ENCODE measurements at places on chromosomes 4 and X.
A peak's percentile ranks its signal among the peaks of the same experiment; 100 is the strongest.

GRCh38 chrX:87064502-87064901 lies 453.1 kb upstream of the KLHL4 start:
- no peak for DNase-seq

- DNase-seq = no peak
These were observed 148.8 kb downstream of the HS6ST2 start for GRCh38 chrX:132809581-132809980.

DNA sequence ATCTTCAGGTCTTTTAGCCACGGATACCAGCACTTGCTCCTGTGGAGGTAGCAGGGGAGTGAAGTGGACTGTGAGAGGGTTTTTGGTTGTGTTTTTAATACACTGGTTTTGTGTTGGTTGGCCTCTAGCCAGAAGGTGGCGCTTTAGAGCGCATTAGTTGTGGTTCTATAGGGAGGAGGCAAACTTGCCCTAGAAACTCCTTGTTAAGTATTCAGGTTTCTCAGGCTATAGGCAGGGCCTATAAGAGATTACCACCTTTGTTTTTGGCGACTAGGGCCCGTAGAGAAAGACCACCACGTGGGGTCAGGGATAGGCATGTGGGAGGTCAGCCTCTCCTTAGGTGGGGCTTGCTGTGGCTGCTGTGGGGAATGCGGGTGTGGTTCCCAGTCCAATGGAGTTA lies 221.6 kb upstream of the SPANXN4 start:
- no peak for DNase-seq

DNA sequence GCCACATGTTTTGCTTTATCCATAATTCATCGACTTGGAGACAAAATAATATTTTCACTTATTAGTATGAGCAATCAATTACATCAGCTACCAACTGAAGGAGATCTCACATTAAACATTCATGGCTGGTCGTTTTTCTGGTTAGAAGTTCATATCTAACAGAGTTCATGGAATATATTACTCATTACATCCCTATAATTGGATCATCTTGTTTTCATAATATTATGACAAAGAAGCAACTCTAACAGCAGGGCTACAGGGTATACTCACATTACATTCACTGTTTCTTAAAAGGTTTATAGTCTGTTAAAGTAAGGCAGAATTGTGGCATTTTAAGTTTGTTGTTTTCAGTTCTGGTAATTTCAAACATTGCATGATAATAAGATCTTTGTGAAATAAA lies 33.0 kb downstream of the GSTCD start:
- DNase-seq = no peak

DNA sequence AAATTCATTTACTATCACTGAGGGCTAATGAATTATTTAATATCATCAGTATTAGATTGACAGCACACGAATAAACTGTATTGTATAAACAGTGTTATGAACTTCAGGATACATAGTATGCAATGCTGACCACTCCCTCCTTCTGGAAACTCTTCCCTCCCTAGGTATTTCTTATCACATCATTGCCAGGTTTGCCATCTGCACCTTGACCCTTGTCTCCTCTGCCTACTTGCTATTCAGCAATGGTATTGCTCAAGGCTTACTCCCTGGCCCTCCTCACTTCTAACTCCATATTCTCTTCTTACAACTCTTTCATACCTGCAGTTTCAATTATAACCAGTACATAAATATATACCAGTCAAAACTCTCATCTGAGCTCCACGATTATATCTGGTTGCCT lies 38.9 kb downstream of the ATP8A1 start:
- no peak for DNase-seq

- DNase-seq = no peak
These were observed 57.7 kb upstream of the C4orf54 start for GRCh38 chr4:99715286-99715685.

GRCh38 chr4:39713691-39714090 lies 15.8 kb downstream of the UBE2K start:
- no peak for DNase-seq

GRCh38 chrX:1400742-1401471 lies 9.0 kb upstream of the SLC25A6 start:
- peak; percentile 59 for DNase-seq

- no peak for DNase-seq
These were observed 546.9 kb downstream of the BCOR start for GRCh38 chrX:39550795-39551361.

DNA sequence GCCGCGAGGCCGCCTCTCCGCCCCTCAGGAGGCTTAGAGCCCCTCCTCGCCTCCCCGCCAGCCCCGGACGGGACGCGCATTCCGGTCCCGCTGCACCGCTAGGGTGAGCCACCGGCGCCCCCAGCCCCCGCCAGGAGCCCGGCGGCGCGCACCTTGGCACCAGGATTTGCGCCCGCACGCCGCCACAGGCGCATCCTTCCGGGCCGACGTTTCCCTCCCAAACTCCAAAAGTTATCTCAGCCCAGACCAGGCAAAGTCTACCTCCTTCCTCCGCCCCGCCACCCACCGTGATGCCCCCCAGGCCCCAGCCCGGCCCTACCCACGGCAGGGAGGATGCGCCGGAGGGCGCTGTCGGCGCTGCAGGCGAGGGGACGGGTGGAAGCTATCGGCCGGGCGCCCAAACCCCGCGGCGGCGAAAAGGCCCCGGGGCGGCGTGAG lies 538 bp downstream of the SCML2 start:
- DNase-seq = peak; percentile 64

DNA sequence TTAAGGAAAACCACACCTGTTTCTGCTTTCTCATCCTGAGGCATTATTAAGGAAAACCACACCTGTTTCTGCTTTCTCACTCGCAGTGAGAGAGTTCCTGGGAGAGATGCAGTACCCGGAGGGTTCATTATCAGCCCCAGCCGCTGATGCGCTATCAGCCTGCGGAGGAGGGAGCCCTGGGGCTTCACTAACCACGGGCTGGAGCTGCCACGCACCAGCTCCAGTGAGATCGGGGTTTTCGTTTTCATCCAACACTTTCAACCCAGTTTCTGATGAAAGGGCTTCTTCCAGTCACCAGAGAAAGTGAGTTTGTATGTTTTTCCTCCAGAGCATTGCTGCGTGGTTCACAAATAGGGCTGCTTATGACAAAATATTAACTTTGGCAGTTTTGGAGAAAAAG lies 93.2 kb upstream of the PRKX start:
- DNase-seq = no peak

DNA sequence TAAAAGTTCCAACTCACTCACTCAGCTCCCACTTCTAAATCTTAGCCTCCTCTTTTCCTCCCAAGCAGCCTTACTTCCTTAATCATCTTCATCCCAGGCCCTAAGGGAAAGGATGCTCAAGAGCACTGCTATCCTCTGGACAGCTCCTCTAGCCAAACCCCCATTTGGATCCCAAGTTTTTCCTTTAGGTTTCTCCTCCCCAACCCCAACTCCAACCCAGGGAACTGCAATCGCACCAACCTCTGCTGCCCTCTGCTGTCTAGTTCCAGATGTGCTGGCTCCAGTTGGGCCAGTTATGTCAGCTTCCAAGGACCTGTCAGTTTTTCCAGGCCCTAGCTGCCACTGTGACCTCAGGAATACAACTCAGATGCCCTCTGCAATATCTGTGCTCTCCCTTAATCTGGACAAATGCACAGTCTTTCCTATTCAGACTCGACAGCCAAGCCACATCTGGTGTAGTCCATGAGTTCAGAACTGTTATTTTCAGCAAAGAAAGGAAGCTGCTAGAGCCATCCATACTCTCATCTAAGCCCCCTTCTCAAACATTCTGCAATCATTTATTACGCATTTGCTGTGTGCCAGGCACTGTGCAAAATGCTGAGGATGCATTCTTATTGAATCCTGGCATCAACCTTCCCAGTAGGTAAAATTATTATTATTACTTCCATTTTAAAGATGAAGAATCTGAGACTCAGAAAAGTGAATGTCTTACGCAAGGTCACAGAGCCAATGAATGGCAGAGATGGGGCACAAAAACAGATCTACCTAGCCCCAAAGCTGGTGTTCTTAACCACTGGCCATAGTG lies 12.3 kb upstream of the XPNPEP2 start:
- DNase-seq = peak; percentile 69

DNA sequence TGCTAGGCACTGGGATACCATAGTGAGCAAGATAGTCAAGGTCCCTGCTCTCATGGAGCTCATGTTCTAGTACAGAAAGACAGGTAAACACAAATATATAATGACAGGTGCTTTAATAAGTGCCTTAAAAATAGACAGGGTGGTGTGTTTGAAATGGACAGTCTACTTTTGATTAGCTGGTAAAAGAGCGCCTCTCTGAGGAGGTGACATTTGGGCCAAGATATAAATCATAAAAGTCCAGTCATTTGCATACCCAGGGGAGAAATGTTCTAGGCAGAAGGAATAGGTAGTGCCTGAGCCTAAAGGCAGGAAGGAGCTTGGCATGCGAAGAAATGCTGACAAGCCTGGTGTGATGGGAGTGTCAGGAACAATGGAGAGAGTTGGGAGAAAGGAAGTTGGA lies 83.6 kb downstream of the DNAAF6 start:
- DNase-seq = no peak

DNA sequence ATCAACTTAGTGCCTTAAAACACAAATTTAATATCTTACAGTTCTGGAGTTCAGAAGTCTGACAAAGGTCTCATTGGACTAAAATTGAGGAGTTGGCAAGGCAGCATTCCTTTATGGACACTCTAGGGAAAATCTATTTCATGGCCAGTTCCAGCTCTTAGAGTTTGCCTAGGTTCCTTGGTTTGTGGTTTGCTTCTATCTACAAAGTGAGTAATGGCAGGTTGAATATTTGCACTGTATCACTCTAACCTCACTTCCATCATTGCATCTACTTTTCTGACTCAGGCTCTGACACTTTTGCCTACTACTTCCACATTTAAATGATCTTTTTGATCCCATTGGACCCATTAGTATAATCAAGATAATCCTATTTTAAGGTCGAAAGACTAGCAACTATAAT lies 64.7 kb upstream of the PCDH10 start:
- no peak for DNase-seq

GRCh38 chr4:7673121-7673520 lies 238.4 kb upstream of the PSAPL1 start:
- DNase-seq = no peak

DNA sequence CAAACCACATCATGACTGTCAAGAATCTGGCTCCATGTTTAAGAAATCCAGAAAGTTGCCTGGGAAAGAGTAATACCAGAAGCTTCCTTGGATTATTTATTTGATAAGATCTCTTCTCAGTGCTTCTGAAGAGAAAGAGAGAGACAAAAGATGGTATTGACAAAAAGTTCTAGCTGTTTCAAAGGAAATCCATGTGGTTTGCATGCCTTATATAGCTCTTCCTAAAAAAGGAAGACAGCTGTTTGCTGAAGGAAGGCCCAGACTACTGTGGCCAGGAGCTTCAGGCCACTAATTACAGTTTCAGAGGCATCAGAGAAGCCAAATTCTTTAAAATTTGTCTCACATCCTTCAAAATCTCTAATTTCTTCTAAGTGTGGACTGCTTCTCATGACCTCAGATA lies 565.2 kb upstream of the SLIT2 start:
- no peak for DNase-seq

DNA sequence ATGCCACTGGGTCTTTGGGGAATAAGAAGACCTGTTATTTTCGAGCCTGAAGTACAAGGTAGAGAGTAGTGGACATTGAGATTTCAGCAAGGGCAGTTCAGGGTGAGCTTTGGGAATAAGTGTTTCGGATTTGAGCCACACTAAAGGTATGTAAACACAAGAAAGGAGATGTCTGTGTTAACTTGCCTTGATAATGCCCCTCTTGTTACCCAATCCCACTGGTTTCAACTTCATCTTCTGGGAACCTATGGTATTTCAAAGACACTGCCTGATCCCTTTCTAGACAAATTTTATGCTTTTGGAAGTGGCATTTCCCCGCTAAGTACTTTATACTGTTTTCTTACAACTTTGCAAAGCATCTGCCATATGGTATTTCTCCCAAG lies 79.4 kb downstream of the SLC9A6 start:
- no peak for DNase-seq

DNA sequence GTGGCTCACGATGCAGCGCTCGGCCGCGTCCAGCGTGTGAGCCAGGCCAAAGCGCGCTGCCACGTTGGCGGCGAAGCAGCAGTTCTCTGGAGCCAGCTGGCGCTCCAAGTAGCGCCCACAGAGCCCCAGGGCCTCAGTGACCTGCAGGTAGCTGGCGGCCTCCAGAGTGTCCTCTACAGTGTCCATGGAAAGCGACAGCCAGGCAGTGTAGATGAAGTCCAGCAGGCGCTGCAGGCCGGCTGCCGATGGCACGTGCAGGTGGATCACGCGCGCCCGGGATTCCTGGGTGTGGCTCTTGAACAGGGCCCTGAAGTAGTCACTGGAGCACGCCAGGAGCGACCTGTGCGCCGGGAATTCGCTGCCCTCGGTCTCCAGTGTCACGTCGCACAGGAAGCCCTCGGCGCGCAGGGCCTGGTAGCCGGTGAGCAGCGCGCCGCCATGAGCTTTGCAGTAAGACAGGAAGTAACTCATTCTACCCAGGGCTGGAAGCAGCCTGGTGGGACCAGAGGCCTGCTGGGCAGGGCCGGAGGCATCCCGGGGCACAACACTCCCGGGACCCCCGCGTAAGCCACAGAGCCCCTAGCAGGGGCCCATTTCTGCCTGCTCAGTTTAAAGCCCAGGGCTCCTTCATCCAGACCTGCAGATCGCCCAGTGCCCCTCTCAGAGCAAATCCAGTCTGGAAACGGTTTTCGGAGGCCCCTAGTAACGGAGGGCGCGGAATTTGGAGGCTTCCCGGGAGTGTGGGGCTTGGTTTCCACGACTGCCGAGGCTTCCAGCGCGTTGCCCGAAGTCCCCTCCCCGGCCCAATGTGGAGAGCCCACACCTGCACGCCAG lies 595 bp downstream of the KLHL34 start:
- DNase-seq = peak; percentile 58

DNA sequence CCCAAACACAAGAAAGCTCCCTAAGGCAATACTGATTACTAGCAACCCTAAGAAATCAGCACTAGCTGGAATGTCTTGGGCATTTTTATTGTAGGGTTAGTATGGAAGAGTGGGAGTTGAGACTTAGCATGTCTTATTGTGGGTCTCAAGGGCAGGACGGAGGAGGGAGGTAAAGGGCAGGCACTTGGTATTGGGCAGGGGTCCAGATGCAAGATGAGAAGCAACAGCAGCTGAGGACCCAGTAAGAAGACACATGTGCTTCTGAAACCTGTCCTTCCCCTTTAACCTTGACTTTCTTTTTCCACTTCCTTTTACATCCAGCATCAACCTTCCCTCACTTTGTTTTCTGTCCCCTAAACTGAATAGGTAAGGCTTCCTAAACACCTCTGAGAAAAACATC lies 37.4 kb downstream of the LARP7 start:
- no peak for DNase-seq

- DNase-seq = no peak
These were observed 296.0 kb downstream of the KLHL4 start for GRCh38 chrX:87813566-87813965.

DNA sequence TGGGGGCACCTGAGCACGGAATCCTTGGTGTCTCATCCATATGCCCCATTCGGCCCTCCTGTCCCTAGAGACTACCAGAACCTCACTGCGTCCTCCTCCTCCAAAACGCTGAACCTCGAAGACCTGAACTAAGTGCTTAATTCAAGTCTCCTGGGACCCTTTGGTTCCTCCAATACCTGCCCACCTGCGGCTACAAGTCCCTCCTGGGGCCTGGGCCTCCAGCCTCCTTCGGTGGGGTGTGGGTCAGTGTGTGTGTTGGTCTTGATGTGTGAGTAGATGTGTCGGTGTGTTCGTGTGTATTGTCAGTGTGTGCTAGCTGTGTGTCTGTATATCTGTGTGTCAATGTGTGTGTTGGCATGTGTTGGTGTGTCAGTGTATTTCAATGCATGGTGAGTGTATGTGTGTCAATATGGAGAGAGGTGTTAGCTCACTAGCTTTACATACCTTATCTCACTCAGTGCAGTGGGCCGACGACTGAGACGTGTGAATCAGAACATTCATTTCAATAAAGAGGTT lies 2.6 kb upstream of the SEPTIN6 start:
- no peak for DNase-seq
